ENCODE measurements at places on chromosomes 3 and 15.

DNA sequence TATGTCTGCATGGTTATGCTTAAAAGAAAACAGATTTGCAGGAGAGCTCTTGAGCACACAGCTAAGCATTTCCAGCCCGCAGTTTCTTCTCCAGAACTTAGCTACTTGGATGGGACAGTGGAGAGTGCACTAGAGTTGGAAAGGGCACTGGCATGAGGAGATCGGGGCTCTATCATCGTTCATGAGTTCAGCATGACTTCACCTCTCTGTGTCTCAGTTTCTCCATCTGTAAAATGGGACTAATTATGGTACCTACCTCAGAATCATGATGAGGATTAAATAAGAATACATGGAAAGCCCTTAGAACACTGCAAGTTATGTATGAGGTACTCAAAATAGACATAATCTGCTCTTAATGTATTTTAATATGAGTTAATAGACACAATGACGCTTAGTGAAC is 69.9 kb downstream of the CMTM8 start:
- no peak for DNase-seq

- DNase-seq: no peak
Measured at GRCh38 chr3:103698646-103699045, 1263.8 kb downstream of the ZPLD1 start.

DNA sequence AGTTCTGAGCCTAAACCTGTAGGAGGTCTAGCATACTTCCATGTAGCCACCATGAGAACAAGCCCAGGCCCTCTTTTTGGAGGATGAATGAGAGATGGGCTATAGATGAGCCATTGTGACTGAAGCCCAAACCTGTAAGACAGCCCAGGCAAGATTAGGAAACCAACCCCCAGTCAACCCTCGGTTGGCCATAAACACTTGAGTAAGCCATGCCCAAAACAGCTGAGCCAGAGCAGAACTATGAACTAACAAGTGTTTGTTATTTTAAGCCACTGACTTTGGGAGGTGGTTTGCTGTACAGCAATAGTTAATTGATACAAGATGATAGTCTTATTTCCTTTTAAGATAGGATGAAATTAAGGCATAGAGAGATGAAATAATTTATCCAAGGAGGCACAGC is 12.4 kb upstream of the CPNE4 start:
- DNase-seq: no peak

- DNase-seq: no peak
Measured at GRCh38 chr3:189771842-189772450, 140.8 kb downstream of the TP63 start.

DNA sequence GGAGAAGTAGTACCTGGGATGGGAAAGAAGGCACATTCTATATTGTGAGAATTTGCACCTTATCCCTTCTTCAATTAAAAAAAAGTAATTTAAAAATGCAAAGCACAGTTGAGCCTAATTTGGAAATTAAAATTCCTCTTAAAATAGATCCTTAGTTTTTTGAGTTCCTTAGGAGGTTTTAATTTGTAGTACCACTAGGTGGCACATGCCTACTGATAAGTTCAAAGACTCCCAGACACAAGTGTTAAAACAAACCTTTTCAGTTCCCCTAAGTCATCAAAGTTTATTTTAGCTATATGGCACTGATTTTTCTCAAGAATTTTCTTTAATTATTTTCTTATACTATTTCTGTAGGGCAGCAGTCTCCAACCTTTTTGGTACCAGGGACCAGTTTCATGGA is 127.6 kb upstream of the AZI2 start:
- DNase-seq: no peak

DNA sequence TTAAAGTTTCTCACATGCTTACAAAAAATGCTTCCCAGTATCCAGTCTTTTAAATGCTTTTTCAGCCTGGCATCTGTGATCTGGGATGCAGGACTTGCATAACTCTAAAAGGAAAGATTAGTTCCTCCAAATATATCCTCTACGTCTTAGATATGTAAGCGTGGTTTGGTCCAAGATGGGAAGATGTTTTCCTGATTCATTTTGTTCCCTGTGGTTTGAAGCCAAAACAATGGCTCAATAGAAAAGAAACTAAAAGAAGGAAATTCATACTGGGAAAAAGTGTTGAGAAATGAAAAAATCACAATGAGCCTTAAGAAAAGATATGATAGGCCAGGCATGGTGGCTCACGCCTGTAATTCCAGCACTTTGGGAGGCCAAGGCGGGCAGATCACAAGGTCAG is 1002.8 kb downstream of the NAALADL2 start:
- DNase-seq: no peak

DNA sequence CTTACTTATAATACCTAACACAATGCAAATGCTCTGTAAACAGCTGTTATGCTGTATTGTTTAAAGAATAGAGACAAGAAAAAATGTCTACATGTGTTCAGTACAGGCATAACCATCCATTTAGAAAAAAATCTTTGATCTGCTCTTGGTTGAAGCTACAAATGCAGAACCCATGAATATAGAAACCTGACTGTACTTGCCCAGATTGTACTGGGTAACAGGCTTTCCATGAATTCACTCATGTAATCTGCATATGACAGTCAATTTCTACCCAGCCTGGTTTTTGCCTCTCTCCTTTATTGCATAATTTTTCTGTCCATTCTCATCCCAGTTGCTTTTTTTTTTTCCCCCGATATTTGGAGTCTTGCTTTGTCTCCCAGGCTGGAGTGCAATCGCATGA is 62.6 kb upstream of the ETV5 start:
- no peak for DNase-seq

- no peak for DNase-seq
Measured at GRCh38 chr3:126528419-126528799, 4.5 kb downstream of the CHST13 start.

DNA sequence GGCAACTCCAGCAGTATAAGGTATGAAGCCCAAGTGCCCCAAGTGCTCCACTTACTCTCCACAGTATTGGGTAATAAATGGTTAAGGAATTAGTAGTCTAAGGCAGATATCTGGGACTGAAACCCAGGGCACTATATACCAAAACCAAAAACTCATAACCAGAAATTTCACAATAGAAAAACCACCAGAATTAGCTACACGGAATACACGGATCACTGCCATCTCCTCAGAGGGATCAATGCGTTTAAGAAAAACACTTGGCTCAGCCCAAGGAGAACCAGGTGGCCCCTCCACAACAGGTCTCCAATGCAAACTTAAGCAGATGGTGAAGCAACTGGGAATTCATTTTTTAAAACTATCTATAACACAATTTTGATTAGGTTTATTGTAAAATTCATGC is 83.6 kb downstream of the FAIM start:
- no peak for DNase-seq

DNA sequence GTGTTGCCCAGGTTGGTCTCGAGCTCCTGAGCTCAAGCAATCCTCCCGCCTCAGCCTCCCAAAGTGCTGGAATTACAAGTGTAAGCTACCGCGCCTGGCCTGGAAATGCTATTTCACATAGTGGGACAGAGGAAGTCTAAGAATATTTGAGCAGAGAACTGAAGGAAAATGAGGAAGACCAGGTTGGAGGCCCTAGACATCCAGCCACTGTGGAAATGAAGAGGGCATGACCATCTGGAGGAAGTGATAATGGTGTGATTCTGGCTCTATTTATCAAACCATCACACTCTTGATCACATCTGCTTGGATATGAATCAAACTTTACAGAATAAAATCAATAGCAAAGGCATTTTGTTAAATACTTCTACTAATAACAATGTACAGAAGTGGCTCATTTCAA is 65.9 kb upstream of the ARHGEF3 start:
- no peak for DNase-seq
